Activated T-helper 1 cell treated with anti-CD3 and anti-CD28 coated beads, Interleukin-12 subunit alpha, Interleukin-12 subunit beta, Interleukin-2, Interleukin-4 antibody, amounts not matched to agents 30 ng/mL and 10 ng/mL and 1 ng/mL, durations not matched to agents 14 hours and 24 hours and 36 hours (primary cell): ENCODE measurements at places on chromosomes 1 and 21.

DNA sequence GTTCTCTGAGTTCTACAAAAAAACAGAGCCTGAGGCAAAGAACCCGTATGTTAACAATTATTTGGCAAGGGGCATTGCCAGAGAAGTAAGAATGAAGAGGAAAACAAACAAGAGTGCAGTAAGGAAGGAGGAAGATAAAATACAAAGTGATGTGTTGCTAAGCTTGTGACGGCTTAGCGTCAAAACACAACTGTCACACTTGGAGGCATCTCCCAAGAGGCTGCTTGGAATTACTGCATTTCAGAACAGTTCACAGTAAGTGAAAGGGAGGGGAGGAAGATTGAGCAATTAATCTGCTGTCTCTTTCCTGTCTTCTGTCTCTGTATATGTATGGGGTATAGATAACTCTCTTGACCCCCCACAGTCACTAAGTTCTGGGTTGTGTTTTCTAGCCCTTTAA is 1017.0 kb upstream of the TMPRSS15 start:
- no peak for DNase-seq

DNA sequence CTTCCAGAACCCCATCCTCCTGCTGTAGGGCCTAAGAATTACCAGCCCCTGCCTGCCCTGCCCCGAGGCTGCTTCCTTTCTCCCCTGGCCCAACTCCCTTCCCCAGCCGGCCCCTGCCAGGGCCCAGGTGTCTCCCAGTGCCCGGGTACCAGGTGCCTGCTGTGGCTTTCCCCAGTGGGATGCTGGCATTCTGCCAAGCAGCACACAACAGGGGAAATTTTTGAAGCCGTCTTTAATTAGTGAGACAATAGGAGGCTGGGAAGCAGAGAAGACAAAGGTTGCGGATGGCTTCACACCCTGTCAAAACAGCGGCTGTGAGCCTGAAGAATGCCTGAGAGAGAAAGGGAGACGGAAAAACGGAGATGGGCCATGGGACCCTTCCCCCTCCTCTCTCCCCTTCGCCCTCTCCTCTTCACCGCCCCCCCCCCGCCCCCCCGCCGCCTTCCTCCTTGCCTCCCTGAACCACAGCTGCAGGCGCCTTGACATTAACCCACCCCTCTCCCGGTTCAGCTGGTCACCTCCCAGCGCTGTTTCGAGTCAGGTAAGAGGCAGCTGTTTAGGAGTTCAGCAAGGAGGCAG is 33.6 kb downstream of the LRRN2 start:
- no peak for DNase-seq

GRCh38 chr1:1122981-1123480 is 7.1 kb upstream of the C1orf159 start:
- DNase-seq = no peak

- no peak for DNase-seq
These were observed 22.0 kb downstream of the SLAMF7 start for GRCh38 chr1:160761046-160761445.
